Stimulated activated CD8-positive, alpha-beta memory T cell treated with anti-CD3 and anti-CD28 coated beads, Interleukin-15, amount 100 ng/mL, for 1 hour (primary cell): ENCODE measurements at places on chromosomes 2 and 18.

GRCh38 chr2:20803226-20803682 lies 19.6 kb downstream of the LDAH start:
- no peak for DNase-seq

GRCh38 chr2:14982790-14983189 lies 350.3 kb downstream of the LRATD1 start:
- no peak for DNase-seq

GRCh38 chr2:112626604-112627059 lies 19.1 kb upstream of the SLC20A1 start:
- DNase-seq: peak; percentile 37

DNA sequence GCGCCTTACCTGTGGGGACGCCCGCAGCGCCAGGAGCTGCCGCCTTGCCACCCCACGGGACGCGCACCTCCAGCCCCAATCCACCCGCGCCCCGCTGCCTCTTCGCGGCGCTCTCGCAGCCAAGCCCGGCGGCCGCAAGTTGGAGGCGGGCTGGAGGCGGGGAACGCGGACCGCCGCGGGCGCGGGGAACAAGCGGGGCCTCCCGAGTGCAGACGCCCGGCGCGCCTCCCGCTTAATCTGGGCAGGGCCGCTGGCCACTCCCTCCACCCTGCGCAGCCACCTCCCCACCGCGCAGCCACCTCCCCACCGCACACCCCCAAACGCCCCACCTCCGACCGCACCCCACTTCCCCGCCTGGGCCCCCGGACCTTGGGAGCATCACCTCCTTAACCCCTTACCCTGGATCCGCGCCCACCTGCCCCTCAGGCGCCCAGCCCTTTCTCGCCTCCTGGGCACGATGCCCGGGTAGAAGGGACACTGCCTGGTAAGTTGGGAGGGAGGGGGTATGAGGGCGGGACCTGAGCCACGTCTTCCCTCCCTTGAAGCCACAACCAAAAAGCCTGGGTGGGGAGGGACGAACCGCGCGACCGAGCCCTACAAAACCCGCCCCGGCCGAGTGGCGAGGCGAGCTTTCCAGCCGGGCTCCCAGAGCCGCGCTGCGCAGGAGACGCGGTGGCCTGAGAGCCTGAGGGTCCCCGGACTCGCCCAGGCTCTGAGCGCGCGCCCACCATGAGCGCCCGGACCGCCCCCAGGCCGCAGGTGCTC lies at the start of the genes COL4A3 and COL4A4:
COL4A3 (plus strand) TSS at position 627 of the 765 bp plus-strand sequence; CDS start at position 730, 103 bp downstream.
COL4A4 (minus strand) TSS at position 208 of the 765 bp plus-strand sequence. CDS start 16,722 bp downstream, outside the sequence.
- no peak for DNase-seq

DNA sequence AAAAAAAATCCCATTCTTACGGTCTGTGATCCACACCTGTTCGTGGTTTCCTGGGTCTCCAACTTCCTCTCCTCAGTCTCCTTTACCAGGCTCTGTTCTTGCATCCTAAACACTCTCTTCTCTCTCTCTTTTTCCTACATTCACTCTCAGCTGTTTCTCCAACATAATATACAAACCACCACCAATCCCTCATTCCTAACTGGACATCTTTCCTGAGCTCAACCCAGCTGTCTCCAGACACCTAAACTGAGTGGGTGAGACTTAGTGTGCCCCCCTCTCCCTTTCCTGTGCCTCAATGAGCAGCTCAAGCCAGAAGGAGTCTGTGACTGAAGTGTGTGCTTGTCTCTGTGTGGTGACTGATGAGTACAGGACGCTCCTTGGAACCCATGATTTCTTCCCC lies 59.4 kb downstream of the LIPG start:
- no peak for DNase-seq

GRCh38 chr2:200944467-200945394 lies 18.7 kb downstream of the ORC2 start:
- DNase-seq: no peak

GRCh38 chr2:102622646-102623045 lies 3.3 kb downstream of the SLC9A2 start:
- DNase-seq: no peak

DNA sequence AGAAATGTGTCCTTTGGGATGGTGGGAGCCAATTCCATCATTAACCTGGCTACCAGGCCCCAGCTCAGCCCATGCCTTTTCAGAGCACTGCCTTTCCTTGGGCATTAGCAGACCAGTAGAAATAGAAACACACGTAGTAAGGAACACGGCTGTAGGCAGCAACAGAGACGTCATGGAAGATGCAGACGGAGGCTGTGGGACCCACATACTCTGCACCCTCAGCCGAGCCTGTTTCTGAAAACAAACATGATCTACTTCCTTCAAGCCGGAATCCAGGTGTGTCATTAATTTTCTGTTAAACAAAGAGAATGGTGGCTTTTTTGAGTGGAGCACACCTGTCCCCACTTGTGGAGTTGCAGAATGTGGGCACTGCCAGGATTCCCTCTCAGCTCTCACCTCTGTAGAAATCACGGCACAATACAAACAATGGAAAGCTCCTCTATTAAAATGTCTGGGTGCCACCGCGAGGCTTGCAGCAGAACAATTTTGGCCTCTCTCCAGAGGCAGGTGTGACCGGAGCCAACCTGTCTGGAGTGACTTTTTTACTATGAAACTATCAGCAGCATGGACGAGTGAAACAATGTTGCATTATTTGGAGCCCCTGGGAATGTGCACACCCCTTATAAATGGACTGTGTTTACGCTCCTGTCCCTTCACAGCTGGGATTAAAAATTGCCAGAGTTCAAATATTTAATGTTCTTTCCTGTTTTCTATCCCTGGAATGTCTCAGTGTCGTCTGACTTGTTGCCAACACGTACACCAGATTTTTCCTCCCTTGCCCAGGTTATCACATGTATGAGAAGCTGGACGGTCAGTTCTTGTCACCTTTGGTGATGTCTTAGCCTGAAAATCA lies 31.7 kb downstream of the SPP2 start:
- DNase-seq: no peak

GRCh38 chr2:30631051-30631671 lies 176.1 kb downstream of the CAPN13 start:
- DNase-seq: no peak

DNA sequence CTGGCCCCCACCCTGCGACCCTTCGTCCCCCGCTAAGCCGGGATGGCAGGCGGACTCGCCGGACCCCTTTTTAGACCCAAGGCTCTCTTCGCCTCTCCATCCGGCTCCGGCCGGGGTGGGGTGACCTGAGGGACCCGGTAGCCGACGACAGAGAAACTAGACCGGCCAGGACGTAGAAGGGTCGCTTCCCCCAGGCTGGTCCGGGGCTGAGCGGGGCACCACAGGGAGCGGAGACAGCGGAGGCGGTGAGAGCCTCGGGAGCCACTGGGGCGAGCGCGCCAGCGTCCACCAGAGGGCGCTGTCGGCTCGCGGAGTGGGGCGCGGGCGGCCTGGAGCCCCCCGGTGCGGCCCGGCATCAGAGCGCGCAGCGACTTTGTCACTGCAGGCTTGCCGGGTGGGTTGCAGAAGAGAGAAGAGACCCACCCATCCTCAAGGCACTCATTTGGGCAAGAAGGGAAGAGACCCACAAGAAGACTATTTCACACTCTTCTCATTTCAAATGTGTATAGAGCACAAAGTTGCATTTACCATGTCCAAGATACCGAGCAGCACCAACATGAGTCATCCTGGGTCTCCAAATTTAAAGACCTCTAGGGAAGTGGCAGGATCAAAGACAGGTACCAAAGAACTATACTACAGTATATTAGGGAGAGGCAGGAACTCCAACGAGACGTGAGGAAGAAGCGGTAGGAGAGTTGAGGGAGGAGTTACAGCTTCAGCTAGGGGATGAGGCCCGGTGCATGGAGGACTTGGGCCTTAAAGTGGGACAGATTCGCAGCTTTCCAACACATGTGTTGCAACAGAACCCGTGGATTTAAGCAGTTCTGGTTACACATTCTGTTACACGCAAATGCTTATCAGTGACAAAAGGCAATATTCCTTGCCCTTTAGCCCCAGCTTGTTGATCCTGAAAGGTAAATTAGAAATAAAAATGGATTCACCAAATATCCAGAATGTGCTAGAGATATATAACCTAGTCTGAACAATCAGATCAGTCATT lies 7.6 kb upstream of the PRKCE start:
- DNase-seq: no peak

DNA sequence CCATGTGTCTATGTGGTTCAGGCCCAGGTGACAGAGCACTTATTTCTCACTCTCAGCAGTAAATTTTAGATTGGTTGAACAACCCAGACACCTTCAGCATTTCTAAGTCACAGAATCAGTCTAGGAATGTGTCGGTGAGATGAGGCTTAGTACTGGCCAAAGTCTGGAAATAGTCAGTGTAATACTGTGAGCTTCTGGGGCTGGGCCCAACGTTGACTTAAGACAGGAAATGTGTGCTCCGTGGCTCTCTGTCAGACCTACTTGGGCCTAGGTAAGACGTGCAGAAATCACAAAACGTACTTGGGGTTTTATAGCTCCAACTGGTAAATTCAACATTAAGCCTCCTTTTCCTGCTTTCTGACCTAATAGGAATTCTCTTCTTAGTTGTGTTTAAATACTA lies 160.3 kb upstream of the COL3A1 start:
- DNase-seq: no peak

GRCh38 chr18:59865241-59865986 lies 34.4 kb upstream of the PMAIP1 start:
- DNase-seq: no peak

- no peak for DNase-seq
Observed at GRCh38 chr2:66457545-66457944, 22.6 kb downstream of the MEIS1 start.

DNA sequence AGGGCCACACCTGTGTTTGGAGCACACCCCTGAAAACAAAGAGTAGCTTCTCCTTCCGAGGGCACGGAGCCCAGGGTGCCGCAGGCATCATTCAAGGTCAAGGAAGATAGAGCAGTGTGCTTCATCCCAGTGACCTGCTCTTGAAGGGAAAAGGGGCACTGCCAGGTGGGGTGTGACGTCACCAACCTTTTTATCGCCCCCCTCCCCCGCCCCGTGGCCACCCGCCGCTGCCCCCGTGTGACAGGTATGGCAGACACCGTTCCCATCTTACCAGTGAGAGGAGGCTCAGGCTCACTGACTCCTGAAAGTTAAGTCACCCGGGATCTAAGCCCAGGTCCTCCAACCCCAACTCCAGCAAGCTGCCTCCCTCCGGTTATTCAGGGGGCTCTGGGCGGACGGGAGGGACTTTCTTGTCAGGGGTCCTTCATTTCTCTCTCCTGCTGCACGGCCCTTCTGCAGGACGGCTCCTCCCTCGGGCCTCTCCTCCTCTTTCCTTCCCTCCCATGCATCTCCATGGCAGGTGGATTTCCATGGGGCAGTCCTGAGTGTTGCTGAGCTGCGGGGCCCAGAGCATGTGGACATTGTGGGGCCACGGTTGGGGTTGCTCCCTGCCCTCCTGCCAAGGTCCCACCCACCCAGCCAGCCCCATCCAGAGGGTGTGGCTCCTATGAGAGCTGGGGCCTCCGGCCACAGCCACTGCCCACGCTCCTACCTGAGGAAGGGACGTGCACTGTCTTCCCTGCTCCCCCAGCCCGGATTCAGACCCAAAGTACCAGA lies 114.1 kb upstream of the HDAC4 start:
- DNase-seq: no peak

DNA sequence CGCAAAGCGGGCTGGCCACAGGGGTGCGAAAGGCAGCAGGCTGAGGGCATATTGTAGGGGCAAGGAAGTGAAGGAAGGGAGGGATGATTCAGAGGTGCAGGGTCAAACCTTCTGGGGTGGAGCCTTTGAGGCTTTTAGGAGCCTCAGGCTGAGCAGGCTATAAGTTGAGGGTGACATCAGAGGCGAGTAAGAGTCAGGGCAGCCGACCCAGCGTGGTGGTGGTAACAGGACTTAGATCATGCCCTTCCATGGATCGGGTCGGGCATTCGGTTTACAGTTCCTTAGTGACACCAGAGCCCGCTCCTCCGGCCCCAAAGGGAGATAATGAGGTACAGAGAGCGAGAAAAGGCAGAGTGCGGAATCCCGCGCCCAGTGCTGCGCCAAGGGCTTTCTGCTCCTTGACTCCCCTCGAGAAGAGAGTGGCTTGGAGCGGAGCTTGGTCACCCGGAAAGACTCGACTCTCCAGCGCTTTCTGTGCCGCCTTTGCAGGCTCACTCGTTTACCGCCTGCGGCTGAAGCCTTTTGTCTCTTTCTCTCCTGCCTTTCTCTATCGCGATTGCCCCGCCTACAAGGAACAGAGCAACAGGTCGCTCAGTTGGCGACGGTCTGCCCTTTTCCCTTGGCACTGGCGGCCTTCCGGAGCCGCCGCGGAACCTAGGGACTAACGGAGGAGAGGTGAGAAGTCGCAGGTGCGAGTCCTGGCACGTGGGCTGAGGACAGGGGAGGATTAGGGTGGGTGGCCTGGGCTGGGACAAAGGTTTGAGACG lies 720 bp downstream of the LBX2 start:
- no peak for DNase-seq

DNA sequence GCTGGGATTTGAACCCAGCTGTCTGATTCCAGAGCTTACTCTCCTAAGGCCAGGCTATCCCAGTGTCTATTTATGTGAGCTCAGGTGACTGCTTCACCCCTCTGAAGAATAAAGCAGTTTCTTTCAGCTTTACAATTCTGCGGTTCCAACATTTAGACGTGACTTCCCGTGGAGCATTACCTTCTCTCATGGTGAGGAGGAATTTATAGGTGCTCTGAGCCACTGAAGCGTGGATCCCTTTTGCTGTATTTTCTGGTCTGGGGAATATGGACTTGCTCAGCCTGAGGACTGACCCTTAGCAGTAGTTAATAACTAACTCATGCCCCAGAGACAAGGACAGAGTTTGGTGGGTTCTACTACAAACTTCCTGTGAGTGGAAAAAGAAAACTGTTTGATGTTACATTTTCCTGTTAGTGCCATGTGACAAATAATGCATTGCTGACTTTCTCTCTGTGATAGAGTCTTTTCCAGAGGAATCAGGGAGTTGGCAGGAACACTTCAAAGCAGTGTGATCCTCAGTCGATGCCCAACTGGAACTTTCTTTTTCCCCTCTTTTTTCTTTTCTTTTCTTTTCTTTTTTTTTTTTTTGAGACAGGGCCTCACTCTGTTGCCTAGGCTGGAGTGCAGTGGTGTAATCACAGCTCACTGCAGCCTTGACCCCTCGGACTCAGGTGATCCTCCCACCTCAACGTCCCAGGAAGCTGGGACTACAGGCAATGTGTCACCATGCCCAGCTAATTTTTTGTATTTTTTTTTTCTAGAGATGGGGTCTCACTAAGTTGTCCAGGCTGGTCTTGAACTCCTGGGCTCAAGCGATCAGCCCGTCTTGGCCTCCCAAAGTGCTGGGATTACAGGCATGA lies 21.9 kb downstream of the CASP10 start:
- DNase-seq: no peak

DNA sequence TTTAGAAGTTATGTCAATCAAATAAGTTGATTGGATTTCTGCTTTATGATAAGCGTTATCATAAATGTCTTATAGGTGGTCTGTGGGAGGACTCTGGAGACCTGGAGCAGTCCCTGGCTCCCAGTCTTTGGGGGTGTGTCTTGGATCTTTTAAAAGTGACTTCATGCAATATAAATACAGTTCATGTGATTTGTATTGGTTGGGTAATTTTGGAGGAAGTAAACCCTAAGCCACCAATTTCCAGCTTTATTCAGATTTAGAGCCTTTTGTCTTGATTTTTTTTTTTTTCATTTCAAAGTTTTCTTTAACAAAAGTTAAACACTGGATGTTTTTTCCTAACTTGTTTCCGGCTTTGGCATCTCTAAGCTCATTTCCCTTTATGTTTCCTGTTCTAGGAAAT lies 68.8 kb downstream of the MAP4K4 start:
- no peak for DNase-seq

- no peak for DNase-seq
Observed at GRCh38 chr2:191646163-191646902, 31.6 kb upstream of the NABP1 start.
